ENCODE measurements at places on chromosomes 16 and 17.

DNA sequence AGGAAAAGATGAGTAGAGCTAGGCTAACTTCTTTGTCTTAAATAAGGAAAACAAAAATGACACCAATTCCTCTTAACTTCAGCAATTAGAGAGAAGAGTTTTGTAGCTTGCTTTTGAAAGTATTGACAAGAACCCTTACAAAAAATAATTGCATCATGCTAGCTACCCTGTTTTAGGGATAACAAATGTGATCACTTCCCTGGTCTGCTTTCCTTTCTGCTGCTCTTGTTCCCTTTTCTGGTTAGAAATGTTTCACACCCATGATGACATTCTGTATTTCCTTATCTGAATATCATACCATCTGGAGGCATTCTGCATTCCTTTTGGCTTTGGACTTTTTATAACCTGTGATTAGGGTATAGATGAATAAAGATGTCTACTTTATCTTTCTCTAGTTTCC, 9.9 kb upstream of the SMIM36 start:
- DNase-seq: no peak

DNA sequence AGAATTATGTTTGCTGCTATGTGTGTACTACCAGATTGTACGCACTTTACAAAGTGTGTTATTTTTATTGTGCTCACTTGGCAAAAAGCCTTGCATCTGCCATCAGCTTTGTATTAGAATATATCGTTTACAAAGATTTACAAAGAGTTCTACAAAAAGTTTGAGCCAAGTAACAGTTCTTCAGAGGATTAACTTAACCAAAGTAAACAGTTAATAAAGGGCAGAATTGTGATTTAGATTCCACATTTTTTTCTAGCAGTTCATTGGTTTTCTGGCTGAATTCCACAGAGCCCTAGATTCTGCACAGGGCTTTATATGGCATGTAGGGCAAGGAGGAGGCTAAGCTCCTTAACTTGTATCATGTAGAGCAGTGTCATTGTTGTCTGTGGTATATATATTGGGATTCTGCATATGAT, 29.4 kb downstream of the UTP18 start:
- DNase-seq: no peak

GRCh38 chr17:64983708-64984107, 64.4 kb upstream of the LRRC37A3 start:
- DNase-seq: no peak

DNA sequence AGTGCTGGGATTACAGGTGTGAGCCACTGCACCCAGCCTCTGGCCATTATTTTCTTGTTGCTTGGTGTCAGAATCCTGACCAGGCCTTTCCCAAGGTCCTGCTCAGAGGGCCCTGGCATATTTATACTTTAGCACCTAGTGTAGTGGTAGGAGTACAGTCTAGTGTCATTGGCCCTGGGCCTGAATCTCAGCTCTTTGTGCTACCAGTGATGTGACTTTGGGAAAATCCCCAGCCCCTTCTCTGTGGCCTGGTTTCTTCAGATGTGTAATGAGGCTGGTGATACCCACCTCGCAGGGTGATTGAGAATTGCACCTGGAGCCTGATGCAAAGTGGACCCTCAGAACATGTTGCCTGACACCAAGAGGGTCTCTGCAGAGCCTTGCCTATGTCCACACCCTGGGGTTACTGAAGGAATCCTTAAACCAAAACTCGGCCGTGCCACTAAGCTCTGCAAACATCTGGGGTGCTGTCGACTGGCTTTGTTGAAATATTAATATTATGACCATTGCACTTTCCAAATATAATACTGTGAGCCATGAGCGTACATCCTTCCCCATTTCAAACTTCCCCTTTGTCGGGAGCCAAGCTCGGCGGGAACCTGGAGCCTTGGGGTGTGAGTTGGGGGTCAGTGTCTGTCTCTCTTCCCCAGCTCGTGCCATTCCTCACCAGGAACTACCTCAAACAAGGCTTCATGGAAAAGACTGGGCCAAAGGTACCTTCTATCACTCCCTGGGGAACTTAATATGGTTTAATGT, 18.0 kb upstream of the RNF135 start:
- DNase-seq: no peak

DNA sequence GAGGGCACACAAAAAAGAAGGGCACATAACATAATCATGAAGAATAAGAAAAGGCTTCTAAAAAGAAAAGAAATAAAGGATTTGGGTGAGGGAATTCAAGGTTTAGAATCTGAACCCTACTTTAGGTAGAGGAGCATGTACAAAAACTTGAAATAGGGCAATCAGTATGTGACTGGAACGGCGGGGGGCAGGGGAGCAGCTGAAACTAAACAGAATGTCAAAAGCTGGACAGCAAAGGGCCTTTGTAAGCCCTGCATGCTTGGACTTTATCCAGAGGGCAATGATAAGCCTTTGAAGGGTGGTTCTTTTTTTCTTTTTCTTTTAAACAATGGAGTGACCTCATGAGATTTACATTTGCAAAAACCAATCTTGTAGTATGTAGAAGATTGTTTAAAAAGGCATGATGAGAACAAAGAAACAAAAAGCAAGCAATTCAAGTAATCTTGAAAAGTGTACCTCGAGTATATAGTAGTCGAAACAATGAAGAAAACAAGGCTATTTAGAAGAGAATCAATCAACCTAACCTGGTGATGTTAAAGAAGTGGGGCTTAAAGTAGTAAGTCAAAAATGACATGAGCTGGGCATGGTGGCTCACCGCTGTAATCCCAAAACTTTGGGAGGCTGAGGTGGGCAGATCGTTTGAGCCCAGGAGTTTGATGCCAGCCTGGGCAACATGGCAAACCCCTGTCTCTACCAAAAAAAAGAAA, 46.7 kb upstream of the ANKFY1 start:
- no peak for DNase-seq

GRCh38 chr17:81976332-81977210, 858 bp upstream of the ASPSCR1 start:
- DNase-seq: peak; percentile 29

- DNase-seq: peak; percentile 75
Observed at GRCh38 chr17:55576237-55576995, 65.2 kb upstream of the SMIM36 start.

DNA sequence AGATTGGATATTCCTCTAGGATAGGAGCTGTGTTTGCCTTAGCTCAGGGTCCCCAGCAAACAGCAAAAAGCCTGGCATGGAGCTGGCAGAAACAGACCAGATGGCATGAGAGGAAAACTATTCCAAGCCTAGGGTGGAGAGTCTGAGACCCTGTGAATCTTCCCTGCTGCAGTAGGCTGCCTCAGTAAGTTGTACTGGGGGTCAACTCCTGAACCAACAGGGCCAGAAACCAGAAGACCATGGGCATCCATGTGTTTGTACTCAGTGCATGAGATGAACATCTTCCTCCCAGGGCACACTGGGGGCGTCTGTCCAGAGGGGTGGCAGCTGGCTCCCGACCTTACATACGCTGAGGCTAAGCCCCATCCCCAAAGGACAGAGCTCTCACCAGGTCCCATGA, 214.4 kb downstream of the C16orf78 start:
- no peak for DNase-seq

DNA sequence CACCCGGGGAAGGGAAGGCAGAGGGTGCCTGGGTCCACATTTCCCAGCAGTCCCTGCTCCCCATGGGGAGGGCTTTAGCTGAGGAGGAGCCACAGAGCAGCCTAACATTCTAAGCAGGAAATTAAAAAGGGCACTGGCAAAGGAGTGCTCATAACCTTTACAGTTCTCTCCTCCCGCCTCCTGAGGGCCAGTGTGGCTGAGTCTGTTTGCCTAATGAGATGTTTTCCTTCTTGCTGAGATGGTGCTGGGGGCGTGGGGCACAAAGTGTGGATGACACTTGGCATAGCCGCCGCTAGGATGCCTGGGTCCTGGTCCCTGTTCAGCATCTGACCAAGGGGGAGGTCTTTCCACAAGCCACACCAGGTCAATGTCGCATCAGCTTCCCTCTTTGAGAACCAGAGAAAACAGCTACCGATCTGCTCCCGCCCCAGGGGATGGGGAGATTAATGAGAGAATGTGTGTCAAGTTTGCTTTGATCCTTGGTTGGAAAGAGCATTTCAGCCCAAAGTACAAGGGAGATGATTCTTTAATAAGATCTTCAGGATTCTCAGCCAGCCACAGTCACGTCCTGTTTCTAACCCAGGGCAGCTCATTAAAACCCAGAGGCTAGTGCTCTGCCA, 5.8 kb downstream of the KIF18B start:
- DNase-seq: no peak

GRCh38 chr17:63082952-63083351, 116.9 kb downstream of the TANC2 start:
- peak; percentile 40 for DNase-seq

GRCh38 chr17:27446569-27447301, 9.5 kb upstream of the KSR1 start:
- DNase-seq: peak; percentile 59

- DNase-seq: peak; percentile 89
Observed at GRCh38 chr17:44708401-44709263, at the start of gene DBF4B. Gene DBF4B, plus strand, starts transcription at chr17:44708665. Its CDS starts 156 bp downstream, at chr17:44708821.

- DNase-seq: no peak
Observed at GRCh38 chr16:87918338-87918737, 18.0 kb downstream of the CA5A start.

DNA sequence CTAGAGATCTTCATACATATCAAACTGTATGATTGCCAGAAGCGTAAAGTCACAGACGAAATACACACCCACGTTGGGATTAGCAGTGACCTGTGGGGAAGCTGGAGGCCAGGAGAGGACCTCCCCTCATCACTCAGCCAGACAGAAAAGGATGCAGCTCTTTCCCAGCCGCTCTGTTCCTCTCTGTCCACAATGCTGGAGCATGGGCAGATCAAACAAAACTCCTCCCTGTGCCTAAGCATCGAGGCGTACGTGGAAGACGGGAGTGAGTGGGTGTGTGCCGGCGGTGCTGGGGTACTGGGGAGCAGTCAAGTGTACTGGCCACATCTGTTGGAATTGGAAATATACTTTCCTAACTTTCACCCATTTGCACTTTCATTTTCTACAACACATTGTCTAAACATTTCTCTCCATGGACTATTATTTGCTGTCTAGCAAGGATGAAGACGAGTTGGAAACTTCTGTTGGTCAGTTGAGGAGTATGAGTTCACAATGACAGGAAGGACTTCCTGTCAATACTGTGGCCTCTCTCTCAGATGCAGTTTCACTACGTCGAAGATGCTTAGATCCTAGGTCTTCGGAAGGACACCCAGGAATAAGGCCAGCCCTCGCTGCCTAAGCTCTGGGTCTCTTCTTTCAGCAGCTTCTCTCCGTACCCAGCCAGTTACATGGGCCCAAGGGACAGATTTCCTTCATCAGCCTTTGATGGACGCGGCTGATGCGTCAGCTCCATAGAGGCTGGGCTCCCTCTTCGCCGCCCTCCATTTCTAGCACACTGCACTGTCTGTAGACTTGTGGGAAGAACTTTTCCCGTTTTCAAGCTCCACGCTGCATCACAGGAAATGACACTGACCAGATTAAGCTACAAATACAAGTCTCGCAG, 30.6 kb upstream of the ENDOV start:
- DNase-seq: no peak

- peak; percentile 26 for DNase-seq
Observed at GRCh38 chr17:66522591-66523272, 220.3 kb downstream of the PRKCA start.

DNA sequence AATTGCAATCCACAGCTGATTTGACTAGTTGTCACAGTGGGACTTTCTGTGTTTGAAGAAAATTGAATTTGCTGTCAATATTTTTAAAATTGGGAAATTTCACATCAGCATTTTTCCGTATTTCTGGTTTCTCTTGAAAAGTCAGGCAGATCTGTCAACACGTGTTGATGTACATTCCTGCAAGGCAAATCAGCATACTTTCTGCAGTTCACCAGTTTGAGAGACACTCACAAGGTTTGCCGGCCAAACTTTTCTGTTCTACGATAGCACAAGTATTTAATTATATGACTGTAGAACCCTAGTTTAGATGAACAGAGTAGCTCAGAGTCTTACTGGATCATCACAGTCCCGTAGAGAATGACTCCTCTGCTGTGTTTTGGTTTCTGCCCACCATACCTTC, 102.0 kb downstream of the ADAMTS18 start:
- peak; percentile 62 for DNase-seq

DNA sequence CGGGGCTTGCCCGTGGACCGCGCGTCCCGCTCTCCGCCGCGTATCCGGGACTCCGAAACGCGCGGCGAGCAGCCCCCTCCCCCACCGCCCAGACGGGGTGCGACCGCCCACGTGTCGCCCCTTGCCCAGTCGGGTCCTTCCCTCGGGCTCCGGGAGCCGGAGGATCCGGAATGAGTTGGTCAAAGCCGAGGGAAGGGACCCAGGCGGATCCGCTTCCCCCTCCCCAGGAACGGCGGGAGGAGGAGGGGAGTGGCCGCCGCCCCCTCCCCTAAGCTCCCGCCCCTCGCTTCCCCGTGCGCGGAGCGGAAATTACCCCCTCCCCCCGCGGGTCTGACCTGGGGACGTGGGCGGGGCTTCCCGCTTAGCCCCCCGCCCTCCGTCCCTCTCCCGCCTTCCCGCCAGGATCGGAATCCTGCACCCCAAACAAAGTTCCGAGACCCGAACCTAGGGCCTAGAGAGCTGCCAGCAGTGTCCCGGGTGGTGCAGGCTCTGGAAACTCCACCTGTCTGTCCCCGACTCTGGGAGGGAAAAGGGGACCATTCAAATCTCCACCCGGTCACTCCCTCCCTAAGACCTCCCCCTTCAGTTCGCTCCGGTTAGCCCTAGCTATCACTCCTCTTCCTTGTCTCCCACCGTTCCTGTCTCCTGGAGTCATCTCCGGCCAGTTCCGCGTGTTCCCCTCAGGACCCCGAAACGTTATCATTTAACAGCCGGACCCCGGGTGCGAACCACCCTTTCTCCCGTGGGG, 1.0 kb upstream of the IGF2BP1 start:
- no peak for DNase-seq

DNA sequence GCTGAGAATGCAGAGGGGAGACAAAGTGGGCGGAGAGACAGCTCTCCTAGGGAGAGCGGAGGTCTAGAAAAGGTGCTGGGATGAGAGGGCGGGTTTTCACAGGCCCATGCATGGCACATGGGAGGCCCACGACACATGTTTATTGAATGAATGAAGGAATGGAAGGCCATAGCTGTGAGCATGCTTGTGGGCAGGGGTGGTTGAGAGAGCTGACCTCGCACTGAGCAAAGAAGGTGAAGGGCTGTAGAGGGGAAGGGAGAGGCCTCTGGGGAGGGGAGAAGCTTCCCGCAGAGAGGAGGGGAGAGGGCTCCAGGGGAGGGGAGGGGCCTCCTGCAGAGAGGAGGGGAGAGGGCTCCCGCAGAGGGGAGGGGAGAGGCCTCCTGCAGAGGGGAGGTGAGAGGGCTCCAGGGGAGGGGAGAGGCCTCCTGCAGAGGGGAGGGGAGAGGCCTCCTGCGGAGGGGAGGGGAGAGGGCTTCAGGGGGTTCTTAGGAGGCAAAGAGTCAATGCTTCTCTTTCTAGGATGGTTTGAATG, 27.3 kb downstream of the SDK2 start:
- no peak for DNase-seq

DNA sequence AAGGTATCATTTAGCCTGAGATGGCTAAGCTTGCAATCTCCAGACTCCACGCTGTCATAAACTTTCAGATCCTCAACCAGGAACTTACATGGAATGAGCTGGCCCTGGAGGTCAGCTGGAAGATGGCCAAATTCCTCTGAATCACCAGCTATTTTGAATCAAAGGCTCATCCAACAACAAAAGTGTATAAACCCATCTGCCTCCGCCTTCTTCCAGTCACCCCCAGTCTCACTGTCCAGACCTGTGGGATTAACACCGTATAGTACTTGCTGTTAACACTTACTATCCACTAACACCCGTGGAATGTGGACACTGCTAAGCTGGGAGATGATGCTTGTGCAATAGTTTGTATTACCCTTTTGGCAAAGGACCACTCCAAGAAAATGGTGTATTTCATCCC, 1.9 kb upstream of the LCMT1 start:
- peak; percentile 97 for DNase-seq

GRCh38 chr17:40318830-40319391, 9.9 kb downstream of the RARA start:
- no peak for DNase-seq
